NCI-H460 (cell line): ENCODE measurements at places on chromosomes 13 and 19. TPM values are rescaled to one million over a fixed set of nuclear protein-coding genes. Genes with fewer than 3 reads are reported as not detected.

The ZNF540 gene
- total RNA-seq, result 0.30 and 0.61 TPM in 2 replicates

The OR1I1 gene
- total RNA-seq, result not detected in 2 replicates

The PINLYP gene
- not detected in 2 replicates for total RNA-seq

The ATP8A2 gene
- total RNA-seq, result 0.14 and 0.20 TPM in 2 replicates

The ZNF570 gene
- total RNA-seq, result 1.1 and 3.2 TPM in 2 replicates

The CGB8 gene
- not detected in 2 replicates for total RNA-seq

The UGGT2 gene
- total RNA-seq, result 42.0 and 44.4 TPM in 2 replicates

The ZNF441 gene
- total RNA-seq, result not detected in 2 replicates

The IZUMO4 gene
- 1.4 and 1.6 TPM in 2 replicates for total RNA-seq

The ZNF99 gene
- not detected in 2 replicates for total RNA-seq

The DOCK6 gene
- 13.9 and 15.1 TPM in 2 replicates for total RNA-seq

The N4BP2L1 gene
- total RNA-seq, result 0.15 and 0.52 TPM in 2 replicates

The SPTBN4 gene
- 0.82 and 2.8 TPM in 2 replicates for total RNA-seq

The SCGB2B2 gene
- 0.05 TPM in 1 of 2 replicates, not detected in the other for total RNA-seq

The LILRA2 gene
- not detected in 2 replicates for total RNA-seq

The B3GLCT gene
- total RNA-seq, result 4.1 and 4.2 TPM in 2 replicates

The GRIK5 gene
- 0.07 TPM in 1 of 2 replicates, not detected in the other for total RNA-seq
